ENCODE measurements at places on chromosomes 16 and 17.

DNA sequence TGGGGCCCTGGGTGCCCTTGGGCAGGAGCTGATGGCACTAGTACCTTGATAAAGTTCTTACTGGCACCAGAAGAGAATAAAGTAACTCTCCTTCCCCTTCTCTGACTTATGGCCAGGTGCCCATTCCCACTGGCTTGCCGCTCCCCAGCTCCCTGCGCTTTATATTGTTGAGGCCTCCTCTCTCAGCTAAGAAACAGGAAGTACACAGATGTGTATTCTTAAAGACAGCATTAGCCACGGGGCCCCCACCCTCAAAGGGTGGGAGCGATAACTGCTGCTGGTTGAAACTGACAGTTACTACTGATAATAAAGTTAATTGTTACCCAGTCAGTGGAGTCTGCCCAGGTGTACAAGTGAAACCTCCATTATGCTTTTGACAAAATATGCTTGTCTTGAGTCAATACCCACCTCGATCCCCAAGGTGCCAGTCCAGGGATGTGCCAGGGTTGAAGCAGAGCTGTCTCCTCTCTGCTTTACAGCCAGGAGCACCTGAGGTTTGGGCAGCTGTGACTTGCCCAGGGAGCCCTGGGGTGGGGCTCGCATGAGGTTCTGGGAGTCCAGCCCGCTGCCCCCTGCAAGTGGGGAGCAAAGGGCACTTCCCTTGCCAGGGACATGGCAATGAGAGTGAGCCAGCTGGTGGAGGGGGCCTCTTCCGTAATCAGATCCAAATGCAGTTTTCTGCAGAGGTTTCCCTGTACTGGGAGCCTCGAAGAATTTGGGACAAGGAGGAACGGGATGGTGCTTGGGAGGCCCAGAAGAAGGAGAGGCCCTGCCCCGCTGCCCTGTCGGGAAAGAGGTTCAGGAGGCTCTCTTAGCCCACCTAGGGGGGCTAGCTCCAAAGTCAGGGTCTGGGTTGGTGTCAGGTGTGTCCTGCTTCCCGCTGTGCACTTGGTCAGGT lies 5.4 kb upstream of the CLDN9 start:
- DNase-seq, result no peak

- DNase-seq, result no peak
These were observed 151.0 kb upstream of the SALL1 start for GRCh38 chr16:51302042-51302441.

DNA sequence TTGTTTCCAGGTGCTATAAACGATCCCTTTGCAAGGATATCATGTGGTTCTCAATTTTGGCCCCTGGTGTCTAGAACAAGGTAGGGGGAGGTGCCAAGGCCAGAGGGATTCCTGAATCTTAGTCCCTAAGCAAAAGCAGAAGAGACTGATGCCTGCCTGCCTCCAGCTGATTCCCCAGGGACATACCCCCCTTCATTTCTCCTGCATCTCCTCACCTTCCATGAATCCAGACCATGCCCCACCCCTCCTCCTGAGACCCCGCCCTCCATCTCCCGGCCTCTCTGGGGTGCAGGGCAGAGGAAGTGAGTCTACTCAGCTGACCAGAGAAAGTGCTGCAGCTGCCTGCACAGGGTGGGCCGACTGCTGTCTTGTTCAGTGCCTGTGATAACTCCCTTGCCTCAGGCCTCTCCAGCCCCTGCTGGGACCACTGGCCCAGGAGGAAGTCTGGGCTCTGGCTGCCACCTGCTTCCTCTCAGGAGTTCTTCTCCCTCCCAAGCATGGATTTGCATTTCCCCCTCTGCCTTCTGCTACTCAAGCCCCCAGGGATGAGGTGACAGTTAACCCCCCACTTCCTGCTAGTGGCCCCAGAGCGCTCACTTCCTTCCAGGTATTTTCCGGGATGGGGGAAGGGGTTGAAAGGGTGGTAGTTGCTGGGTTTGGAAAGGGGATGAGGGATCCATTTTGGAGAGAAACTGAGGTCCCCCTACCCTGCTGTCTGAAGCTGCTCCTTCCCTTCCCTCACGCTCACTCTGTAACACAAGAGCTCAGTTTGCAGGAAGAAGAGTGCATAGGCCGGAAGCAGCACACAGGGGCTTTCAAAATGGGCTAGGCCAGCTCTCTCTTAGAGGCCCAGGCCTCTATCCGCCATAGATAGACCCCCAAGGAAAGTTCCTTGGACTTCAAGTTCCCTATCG lies 10.5 kb upstream of the TSPOAP1 start:
- no peak for DNase-seq

GRCh38 chr16:57862698-57863433 lies 60.6 kb upstream of the KIFC3 start:
- DNase-seq, result no peak

GRCh38 chr16:1918351-1919326 lies at the start of gene HS3ST6:
Gene HS3ST6, minus strand, starts transcription at chr16:1918415. Its CDS starts 92 bp downstream, at chr16:1918323.
- DNase-seq, result no peak

DNA sequence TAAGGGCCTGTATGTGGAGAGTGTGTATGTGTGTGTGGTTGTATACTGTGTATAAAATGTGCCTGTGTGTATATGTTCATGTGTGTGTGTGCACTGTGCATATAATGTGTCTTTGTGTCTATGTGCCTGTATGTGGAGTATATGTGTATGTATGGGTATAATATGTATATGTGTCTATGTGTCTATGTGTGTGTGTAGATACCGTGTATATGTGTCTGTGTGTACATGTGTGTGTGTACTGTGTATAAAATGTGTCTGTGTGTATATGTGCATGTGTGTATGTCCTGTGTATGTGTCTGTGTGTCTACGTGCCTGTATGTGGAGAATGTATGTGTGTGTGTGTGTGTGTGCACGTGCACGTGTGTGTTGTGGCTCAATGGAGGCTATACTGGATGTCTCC lies 200.4 kb upstream of the ZFHX3 start:
- DNase-seq, result no peak

- no peak for DNase-seq
These were observed 333.1 kb upstream of the XYLT1 start for GRCh38 chr16:17803625-17804410.

GRCh38 chr16:72913551-72913950 lies 134.4 kb downstream of the ZFHX3 start:
- no peak for DNase-seq

- no peak for DNase-seq
These were observed 33.9 kb downstream of the PLD6 start for GRCh38 chr17:17172001-17172939.

GRCh38 chr17:79695293-79695790 lies 35.4 kb upstream of the ENPP7 start:
- DNase-seq, result no peak

DNA sequence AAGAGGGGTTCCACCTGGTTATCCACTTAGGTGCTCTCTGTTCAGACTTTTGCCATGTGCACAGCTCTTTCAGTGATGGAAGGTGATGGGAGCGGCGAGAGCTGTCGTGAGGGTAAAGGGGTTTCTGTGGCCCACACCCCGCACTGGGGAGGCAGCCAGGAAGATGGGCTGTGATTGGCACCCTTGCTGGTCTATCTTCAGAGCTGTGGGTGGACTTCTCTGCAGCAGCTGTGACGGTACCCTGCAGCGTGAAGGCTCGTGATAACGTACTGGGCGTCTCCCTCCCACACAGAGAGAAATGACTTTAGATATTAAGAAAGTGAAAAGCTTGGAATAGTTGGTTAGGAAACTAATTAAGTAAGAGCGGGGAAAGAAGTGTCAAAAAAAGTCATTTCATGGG lies 45.8 kb downstream of the MPRIP start:
- no peak for DNase-seq

- DNase-seq, result no peak
These were observed 56.5 kb downstream of the RPTOR start for GRCh38 chr17:80601146-80601545.

DNA sequence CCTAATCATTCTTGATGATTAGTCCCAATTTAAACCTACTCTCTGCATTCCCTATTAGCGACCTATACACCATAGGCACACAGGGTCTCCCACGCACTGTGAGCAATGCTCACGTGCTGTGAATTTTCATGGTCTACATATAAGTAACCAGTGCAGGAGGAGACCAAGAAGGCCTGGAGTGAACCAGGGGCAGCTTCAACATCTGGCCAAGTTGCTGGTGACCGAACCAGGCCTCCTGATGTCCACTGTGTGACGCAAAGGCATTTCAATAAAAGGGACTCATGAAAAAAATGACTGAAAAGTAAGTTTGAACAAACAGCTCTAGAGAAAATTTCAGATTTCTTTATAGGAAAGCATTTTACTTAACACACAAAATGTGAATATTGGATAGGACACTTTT lies 107.0 kb downstream of the ZFHX3 start:
- no peak for DNase-seq

DNA sequence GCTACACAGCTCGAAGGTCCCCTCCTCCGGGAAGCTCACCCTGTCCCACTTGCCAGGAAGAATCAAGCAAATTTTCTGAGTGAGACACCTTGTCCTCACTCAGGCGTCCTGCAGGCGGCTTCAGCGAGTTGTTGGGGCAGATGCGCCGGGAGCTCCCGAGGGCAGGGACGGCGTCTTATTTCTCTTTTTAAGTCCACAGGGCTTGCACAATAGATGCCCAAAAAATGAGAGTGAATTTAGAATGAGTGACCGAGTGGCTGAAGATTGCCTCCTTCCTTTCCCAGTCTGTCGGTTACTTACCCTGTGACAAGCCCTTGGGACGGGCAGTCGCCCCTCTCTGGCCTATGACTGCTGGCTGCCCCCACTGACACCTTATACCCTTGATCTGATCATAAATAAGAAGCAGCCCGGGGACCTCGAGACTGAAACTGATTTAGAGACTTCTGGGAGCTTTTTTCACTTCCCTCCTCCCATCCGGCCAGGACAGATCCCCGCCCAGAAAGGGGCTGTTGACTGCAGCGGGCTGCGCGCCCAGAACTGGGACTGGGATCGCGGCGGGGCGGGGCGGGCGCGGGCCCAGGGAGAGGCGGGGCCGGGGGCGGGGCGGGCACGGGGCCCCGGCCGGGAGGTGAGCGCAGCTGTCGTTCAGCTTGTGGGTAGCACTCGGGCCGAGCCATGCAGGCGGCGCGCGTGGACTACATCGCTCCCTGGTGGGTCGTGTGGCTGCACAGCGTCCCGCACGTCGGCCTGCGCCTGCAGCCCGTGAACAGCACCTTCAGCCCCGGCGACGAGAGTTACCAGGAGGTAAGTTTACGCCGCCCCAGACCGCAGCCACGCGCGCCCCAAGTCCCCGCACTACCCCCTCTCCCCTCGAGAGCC lies at the start of gene TTYH2:
TTYH2 (plus strand) TSS at position 659 of the 879 bp plus-strand sequence; CDS start at position 676, 17 bp downstream.
- peak; percentile 93 for DNase-seq

- DNase-seq, result no peak
These were observed 116.5 kb downstream of the SALL1 start for GRCh38 chr16:51034481-51035109.

DNA sequence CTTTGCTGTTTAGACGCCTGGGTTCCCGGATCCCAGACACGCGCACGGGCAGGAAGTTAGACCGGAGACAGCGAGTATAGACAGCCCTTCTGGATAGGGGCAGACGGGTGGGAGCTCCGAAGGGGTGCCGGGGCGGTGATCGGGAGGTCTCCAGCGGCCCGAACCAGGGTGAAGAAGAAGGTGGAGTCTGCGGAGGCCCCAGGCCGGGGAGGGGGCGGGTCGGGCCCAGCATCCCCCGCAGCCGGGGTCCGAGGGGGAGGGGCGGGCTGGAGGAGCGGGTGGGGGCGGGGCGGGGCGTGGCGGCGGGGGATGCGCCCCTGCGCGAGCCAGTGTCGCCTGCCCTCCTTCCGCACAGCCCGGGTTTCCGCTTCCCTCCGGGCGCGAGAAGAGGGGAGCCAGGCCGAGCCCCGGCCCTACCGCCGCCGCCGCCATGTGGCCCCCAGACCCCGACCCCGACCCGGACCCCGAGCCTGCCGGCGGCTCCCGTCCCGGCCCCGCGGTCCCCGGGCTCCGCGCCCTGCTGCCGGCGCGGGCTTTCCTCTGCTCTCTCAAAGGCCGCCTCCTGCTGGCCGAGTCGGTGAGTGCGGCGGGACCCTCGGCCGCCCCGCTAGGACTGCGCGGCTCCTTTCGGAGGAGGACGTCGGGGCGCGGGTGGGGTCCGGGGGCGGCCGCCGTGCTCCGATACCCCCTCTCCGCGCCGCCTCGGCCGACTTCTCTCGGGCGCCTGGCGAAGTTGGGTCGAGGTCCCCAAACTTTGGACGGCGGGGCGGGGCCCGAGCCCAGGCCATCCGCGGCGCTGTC lies at the start of gene CMTM3:
CMTM3 (plus strand) TSS at position 329 of the 801 bp plus-strand sequence; CDS start at position 431, 102 bp downstream.
- no peak for DNase-seq
